ENCODE measurements at places on chromosomes 11 and 22.

- DNase-seq, result no peak
Observed at GRCh38 chr22:33580310-33580709, 340.0 kb downstream of the LARGE1 start.

DNA sequence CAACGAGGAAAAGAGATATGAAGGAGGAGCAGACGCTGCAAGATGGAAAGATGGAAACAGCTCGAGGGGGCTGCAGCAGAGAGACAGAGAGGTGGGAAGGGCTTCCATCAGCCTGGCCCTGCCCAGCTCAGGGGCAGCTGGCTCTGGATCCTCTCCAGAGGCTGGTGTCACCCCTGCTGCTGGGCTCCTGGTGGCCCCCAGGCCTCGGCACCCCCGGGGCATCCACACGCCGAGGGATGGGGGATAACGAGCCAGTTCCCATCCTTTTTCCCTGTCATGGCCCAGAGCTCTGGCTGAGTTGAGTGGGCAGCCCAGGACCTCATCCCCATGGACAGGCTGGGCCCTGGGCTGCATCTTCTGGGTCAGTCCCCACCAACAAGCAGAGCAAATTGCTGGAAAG, 102.3 kb downstream of the ST3GAL4 start:
- DNase-seq, result no peak

DNA sequence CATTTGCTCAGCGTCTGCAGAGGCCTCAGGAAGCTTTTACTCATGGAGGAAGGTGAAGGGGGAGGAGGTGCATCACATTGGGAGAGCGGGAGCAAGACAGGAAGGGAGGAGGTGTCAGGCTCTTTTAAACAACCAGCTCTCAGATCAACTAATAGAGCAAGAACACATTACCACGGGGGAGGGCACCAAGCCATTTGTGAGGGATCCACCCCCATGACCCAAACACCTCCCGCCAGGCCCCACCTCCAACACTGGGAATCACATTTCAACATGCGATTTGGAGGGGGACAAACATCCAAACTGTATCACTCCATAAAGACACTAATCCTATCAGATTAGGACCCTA, 18.9 kb upstream of the THY1 start:
- DNase-seq, result no peak

DNA sequence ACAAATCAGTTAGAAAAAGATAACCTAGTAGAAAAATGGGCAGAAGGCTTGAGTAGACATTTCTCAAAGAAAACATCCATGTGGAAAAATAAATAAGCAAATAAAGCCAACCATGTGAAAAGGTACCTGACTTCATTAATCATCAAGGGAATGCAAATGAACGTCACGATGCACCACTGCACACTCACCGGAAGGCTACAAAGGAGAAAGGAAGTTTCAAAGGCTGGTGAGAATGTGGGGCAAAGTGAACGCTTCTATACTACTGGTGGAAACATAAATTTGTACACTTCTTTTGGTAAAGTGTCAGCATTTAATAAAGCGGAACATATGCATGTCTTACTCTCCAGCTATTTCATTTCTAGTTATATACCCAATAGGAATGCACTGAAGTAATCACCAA, 166.8 kb downstream of the CSNK2A3 start:
- DNase-seq, result no peak

- DNase-seq, result no peak
Observed at GRCh38 chr11:119373059-119373920, 8.2 kb downstream of the USP2 start.
